ENCODE measurements at places on chromosomes 5 and 9.

DNA sequence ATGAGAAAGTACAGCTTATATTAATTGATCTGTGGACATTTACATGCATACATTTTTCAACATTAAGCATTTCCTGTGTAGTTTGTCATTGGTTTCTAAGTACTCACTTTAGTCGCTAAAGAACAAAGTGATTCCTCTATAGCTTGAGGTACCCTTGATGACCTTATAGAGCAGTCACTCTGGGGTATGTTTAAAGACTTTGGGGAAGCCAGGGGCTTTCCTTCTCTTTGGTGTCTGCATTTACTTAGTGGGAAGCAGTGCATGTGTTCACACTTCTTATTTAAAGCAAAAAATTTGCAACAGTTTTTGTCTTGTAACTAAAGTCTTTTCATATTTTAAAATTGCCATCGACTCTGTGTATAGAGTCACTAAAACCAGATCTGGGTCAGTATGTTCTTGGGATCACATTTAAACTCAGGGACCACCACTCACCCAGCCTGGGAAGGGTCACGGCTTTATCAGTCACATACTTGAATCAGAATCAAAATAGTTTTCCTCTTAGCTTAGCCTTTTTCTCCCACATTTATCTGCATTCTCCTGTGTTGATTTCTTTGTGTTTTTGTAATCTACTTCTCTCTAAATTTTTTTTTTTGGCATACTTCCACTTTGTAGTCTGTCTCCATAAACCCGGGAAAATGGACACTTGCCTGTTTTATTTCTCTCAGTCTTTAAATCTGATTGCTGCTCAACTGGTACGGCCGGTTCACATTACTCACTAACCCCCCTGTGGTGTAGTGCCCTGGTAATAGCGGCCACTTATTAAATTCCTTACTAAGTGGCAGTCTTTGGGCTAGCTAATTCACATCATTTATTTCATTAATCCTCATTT is 143.9 kb upstream of the FBN2 start:
- no peak for DNase-seq

GRCh38 chr5:135535420-135535819 is 344 bp downstream of the NEUROG1 start:
- no peak for DNase-seq

DNA sequence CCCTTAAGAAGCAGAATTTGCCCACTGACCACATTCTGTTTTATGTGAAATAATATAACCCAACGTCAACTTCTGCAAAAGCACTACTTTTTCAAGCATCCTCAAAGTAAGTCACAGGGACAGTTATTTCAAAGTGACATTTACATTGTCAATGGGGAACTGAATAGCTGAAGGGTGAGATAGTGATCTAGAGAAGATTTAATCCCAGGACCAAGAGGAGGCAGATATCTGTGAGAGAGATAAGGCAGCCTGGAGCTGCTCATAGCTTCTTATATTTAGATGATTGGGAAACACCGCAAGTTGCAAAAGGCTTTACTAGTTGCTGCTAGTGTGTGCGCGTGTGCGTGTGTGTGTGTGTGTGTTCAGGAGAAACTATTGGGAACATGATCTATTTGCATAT is 210.4 kb upstream of the RFX3 start:
- no peak for DNase-seq

GRCh38 chr5:45772402-45772801 is 76.2 kb upstream of the HCN1 start:
- no peak for DNase-seq

DNA sequence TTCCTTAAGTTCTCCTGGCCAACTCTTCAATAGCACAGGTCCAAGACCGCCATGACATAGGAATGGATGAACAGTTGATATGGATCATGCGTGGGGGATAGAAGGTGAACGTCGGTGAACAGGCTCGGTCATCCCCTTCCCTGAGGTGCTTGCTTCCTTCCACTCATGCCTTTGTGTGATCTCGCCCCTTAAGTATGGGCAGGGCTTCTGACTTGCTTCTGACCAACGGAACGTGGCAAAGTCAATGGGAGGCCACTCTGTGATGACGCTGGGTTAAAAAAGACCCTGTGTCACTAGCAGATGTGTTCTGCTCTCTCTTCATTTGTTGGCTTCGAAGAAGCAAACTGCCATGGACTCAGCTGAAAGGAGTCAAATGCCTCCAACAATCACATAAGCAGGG is 240.5 kb upstream of the TUT7 start:
- DNase-seq = no peak

- no peak for DNase-seq
Measured at GRCh38 chr9:14221558-14221957, 92.4 kb downstream of the NFIB start.

- no peak for DNase-seq
Measured at GRCh38 chr5:91906027-91906426, 522.9 kb upstream of the ARRDC3 start.

DNA sequence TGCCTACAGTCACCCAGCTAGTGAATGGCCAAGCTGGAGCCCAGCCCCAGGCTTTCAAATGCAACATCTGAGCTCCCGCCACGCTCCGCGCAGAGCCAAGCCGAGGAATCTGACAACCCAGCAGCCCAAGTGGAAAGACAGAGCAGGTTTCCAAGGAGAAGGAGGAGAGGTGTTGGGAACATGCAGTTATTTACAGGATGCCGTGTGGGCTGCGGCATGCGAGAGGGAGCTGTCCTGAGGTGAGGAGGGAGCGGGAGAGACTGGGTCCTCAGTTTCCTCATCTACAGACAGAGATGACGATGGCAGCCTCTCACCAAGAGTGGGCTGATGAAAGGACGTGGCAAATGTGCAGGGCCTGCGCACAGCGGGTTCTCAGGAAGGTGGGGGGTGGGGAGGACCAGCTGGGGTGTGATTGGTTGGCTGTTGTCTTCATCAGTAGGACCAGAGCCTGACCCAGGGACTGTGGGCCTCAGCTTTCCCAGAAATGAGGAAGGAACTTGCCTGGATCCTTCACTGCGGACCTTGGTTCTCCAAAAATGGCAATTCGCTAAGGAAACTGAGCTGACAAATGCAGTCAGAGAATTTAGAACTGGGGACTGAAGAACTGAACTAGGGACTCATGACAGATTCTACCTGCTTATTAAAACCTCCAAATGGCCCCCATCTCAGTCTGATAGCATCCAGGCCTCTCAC is 14.8 kb upstream of the CPLX2 start:
- no peak for DNase-seq

GRCh38 chr5:122499585-122499984 is 187.5 kb downstream of the SNCAIP start:
- no peak for DNase-seq

GRCh38 chr5:175464074-175464941 is 14.1 kb upstream of the SFXN1 start:
- DNase-seq = peak; percentile 11

- no peak for DNase-seq
Measured at GRCh38 chr5:149940941-149941644, 3.5 kb downstream of the PDE6A start.

GRCh38 chr9:137280474-137281344 is 3.2 kb downstream of the TOR4A start:
- no peak for DNase-seq

DNA sequence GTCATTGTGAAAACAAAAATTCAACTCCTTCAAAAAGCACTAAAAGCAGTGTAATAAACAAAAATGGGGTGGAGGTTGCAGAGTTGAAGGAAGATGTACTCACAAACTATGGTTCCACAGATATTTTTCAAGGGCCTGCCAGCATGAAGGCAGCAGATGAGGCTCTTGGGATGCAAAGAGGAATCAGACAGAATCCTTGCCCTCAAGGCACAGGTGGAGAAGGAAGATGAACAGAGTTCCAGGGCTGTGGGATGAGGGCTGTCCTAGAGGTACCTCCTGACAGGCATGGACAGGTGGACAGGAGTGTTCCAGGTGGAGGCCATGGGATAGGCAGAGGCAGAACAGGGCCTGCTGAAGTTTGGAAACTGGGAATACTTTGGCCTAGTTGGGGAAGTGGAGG is 140.5 kb upstream of the ANKH start:
- DNase-seq = no peak

DNA sequence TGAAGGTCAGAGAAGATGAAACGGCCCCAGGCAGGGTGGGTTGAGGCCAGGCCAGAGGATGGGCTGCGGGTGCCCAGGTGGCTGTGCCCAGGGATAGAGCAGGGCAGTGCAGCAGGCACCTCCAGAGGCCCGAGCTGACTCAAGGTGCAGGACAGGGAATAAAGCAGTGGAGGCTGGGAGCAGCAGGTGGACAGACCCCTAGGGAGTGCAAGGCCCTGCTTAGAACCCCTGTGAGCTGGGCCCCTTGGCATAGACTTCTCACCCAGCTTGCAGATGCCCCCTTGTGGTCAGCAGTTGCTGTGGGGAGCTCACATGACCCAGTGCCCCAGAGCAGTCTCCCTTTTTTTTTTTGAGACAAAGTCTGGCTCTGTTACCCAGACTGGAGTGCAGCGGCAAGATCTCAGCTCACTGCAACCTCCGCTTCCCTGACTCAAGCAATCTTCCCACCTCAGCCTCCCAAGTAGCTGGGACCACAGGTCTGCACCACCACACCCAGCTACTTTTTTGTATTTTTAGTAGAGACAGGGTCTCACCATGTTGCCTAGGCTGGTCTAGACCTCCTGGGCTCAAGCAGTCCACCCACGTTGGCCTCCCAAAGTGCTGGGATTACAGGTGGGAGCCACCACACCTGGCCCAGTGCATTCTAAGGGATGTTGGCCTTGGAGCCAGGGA is 118.8 kb downstream of the WNK2 start:
- DNase-seq = peak; percentile 20

- DNase-seq = no peak
Measured at GRCh38 chr5:79576606-79577289, 35.5 kb upstream of the TENT2 start.
